ENCODE measurements at places on chromosomes 3 and 15.

DNA sequence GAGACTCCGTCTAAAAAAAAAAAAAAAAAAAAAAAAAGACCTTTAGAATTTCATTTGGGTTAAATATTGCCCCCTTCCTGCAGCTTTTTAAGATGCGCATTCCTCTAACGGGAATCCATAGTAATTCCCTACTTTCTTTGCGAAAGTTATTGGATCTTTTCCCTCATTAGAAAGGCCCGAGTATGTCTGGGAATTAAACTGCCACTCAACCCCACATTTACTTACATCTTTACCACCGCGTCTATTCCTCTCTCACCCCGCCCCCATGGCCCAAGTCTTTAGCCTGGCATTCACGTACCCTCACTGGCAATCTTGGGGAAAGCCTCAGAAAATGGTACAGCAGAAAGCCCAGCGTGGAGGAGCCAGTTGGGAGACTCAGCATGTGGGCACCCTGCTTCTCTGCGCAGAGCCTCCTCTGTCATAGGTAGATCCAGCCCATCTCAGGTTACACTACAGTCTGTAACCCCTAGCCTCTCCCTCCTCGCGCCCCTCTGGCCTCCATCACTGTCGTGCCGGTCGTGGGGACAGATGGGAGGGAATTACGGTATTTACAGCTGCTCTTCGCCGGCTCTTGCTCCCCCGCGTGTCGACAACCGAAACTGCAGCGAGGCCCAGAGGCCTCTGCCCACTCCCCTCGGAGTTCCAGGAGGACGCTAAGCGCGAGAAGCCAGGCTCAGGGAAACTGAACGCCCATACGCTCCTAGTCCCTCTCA is 6.4 kb upstream of the ANKDD1A start:
- DNase-seq = peak; percentile 54

GRCh38 chr3:42161050-42161935 is 70.1 kb downstream of the TRAK1 start:
- no peak for DNase-seq

GRCh38 chr3:38878646-38879045 is 62.6 kb upstream of the SCN10A start:
- no peak for DNase-seq

GRCh38 chr3:39814007-39814406 is 4.6 kb downstream of the MYRIP start:
- no peak for DNase-seq

GRCh38 chr15:77568014-77568972 is 64.4 kb downstream of the LINGO1 start:
- no peak for DNase-seq

DNA sequence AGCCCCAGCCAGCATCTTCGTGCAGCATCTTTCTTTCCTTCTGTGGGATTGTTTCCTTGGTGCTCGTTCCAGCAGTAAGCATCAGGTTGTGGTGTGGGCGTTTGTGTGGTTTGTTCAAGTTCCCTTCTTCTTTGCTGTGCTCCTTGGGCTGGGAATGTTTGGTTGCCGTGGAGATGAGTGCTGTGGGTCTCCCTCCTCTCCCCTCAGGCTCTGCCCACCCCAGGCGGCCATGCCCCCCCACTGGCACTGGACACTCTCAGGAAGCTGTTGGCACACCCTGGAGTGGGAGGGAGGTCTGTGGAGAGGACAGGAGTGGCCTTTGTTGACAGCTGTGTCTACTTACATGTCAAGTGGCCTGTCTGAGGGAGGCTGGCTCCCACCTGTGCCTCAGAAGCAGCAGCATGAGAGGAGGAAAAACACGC is 46.5 kb upstream of the SACM1L start:
- DNase-seq = no peak

DNA sequence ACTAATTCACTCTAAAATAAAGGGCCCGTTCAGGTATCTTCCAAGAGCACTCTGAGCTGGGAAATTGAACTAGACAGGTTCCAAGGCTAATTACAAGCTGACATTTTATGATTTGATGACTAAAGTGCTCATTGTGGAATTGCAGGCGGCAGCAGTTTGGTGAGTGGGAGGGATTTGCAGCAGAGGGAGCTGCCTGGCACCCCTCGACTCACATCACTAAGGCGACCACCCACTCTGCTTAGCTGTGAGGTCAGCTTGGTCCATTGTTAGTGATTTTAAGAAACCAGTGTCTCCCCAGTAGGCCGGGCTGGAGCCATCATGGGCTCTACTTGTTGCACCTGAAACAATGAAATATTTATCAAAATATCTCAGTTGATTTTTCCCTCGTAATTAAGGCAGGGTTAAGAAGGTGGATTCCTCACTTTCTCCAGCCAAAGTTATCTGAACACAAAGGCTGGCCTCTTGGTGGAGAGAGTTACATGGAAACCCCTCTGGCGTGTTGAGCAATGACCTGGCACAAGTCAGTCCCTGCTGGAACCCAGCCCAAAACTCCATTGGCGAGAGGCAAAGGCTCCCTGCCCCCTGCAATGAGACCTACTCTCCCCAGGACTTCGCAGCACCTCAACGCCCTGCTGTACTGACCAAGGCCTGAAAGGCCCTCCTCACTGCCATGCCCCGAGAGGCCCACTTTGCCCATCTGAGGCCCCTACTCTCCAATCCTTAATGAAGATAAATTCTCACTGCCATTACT is 65.0 kb upstream of the ATP2B2 start:
- DNase-seq = no peak

- no peak for DNase-seq
Observed at GRCh38 chr3:96083610-96084009, 730.8 kb upstream of the EPHA6 start.

- DNase-seq = no peak
Observed at GRCh38 chr3:130572769-130573168, 55.8 kb downstream of the COL6A6 start.

DNA sequence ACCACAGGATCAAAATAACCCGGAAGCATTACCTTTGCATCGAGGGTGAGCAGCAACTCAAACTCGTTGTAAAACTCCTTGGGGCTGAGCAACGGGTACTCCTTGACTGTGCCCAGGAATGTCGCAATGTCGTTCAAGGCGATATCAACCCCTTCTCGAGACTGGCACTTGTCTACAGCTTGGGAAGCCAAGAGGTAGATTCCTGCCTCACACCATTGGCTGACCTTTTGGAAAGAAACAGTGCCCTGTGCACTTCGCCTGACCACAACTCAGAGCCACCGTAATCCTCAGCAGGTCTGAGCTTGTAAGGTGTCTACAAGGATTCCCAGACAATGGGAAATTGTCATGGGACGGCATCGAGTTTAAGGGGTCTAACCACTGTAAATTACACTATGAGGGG is 43.9 kb downstream of the B3GNT5 start:
- no peak for DNase-seq

- no peak for DNase-seq
Observed at GRCh38 chr15:79206940-79207339, 75.6 kb upstream of the ANKRD34C start.

- DNase-seq = no peak
Observed at GRCh38 chr3:171524921-171525310, 64.7 kb upstream of the TNIK start.

- no peak for DNase-seq
Observed at GRCh38 chr3:64853456-64853855, 165.7 kb upstream of the ADAMTS9 start.

- DNase-seq = no peak
Observed at GRCh38 chr3:123140550-123140949, 61.2 kb upstream of the SEC22A start.

DNA sequence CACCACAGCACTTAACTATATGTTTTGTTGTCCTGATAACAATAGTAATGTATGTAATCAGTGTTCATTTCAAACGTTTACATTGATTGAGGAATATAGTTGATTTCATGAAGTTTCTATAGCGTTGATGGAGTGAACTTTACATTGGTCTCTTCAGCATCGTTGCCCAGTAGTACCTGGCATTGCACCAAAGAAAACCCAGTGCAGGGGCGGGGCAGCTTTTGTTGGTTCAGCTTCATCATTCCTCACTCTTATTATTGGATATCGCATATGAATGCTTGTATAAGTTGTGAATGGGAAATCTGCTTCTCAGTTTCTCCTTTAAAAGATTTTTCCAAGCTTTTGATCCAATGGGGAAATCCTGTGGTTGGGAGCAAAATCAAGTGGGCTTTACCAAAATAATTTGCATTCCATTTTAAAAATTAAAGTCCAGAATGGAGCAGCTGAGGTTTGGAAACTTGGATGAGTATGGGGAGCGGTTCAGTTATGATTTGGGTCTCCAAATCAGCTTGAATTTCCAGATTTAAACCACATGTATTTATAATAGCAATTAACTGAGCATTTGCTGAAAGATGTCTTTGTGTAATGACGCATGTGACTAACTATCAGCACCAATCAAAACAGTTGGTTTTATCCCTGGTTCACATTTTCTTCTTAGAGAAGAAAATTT is 213.7 kb downstream of the ALCAM start:
- DNase-seq = no peak

DNA sequence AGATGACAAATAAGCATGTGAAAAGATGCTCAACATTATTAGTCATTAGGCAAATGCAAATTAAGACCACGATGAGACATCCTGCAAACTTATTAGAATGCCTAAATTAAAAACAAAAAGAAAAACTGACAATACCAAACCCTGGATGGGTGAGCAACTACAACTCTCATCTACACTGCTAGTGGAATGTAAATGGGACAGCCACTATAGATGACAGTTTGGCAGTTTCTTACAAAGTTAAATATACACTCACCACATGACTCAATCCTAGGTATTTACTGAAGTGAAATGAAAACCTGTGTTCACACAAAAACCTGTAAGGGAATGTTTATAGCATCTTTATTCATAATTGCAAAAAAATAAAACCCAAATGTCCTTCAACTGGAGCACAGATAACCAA is 74.7 kb downstream of the NPTN start:
- DNase-seq = no peak

DNA sequence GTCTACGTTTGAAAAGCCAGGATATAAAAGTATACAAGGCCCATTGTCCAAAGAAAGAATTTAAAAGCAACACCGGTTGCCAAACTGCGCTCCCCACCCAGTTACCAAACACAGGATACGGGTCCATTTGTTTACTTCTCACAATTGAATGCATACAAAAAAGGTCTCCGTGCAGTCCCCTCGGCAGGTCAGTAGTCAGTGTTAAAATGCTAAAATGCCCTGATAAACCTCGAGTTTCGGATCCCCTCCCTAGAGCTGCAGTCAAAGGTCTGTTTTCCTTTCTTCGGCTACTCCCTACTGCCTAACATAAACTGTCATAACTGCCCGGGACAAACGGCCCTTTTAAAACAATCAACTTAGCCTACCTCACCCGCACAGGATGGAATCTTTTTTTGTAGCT is 534.6 kb downstream of the FOXP1 start:
- no peak for DNase-seq
